ENCODE measurements at places on chromosomes 7 and 10.

DNA sequence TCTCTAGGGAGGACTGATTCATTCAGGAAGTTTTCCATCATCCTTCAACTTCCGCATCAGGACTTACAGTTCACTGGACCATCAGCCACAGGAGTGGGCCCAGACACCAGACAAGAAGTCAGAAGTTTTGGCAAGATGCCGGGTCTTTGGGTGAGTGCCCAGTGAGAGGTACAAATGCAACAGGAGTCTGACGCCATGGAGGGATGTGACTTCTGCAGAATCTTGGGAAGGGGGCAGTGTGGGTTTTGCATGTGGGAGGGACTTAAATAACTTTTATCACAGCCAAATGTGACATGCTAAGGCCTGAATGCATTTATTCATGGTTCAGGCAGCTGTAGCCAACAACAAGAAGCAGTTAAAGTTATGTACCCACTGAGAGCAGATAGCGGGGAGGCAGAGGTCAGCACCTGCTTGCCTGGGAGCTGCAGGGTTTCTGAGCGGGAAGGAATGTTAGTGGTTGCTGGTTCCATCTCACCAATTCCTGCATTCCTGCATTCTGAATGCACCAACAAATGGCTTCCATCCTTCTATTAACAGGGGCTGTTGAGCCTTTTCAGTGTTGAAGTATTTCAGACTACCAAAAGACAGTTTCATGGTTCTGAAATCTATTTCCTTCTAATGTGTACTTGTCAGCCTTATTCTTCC, 375.2 kb downstream of the PAXIP1 start:
- DNase-seq: no peak

DNA sequence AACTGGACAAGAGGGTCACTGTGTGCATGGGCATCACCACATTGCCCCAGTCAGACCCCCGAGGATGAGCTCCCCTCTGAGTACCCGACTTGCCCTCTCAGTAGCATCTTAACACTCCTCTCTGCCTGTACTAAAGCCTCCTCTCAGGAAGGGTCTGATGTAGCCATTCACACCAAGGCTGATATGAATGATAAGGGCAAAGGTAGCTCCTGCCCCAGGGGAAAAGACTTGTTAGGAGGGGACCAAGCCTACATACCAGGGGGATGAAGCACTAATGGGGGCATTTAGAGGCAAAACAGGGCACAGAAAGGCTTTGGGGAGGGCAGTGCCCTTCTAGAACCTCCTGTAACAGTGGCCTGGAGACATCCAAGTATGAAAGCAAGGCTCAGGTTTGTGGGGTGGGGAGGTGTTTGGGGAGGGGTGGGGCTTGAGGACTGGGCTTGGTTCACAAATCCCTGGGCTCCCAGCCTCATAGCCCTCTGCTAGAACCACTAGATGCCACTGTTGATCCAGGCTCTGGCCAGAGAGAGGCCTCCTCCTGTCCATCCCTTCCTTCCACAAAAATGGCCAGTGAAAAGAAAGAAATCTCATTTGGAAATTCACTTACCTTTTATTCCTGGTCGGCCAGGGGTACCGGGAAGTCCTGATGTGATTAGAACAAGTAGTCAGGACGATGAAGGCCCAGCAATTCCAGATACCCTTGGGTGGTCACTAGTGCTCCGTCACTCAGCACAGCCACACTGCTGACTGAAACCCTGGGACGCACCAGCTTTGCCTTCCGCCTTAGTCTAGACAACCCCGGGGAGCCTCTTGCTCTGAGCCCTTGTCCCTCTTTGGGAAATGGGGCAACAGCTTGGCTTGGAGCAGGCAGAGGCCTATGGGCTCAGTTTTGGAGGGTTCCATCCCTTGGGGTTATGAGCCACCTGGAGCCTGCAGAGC, 40.3 kb downstream of the COL17A1 start:
- no peak for DNase-seq

DNA sequence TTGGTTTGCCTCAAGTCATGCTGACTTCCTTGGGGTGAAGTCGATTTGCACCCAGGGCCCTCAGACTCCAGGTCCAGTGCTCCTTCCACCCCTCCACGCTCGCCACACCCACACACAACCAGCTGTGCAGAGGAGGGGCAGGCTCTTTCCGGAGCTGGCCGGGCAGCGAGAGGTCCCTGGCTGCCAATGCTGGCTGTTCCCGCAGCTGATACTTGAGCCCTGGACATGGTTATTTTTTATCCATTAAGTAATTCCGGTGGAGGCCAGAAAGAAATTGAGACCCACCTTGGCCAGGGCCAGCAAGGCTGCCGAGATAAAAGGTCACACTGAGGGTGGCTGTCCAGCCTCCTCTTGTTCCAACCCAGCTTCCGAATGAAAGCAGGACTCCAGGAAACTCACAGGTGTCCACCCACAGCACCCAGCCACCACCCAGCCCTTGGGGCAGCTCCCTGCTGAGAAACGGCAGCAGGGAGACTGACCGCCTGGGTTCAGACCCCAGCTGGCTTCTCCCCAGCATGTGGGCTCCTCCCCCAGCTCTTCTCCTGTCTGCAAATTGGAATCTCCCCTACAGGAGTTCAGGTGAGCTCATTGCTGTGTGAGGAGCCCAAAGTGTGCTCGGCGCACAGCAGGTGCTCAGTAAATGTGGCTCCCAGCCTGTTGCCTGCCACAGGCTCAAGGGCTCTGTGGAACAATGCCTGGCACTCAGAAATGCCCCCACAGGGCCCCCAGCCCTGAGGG, 77.8 kb downstream of the PDGFA start:
- no peak for DNase-seq

DNA sequence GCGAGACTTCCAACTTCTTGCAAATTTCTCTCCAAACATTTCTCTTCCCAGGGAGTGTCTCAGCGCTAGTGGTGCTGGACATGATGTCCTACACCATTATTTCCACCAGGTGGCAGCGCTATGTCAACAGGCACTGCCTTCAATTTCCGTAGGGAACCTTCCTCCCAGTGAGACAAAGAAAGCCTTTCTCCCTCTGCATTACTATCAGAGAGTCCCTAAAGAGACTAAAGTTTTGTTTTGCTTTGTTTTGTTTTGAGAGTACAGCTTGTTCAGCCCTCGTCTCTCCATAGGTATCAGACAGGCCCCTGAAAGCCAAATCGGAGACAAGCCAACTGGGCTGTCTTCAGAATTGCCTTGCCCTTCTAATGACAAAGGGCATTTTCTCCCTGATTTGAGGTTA, 44.2 kb upstream of the GGCT start:
- DNase-seq: peak; percentile 67

DNA sequence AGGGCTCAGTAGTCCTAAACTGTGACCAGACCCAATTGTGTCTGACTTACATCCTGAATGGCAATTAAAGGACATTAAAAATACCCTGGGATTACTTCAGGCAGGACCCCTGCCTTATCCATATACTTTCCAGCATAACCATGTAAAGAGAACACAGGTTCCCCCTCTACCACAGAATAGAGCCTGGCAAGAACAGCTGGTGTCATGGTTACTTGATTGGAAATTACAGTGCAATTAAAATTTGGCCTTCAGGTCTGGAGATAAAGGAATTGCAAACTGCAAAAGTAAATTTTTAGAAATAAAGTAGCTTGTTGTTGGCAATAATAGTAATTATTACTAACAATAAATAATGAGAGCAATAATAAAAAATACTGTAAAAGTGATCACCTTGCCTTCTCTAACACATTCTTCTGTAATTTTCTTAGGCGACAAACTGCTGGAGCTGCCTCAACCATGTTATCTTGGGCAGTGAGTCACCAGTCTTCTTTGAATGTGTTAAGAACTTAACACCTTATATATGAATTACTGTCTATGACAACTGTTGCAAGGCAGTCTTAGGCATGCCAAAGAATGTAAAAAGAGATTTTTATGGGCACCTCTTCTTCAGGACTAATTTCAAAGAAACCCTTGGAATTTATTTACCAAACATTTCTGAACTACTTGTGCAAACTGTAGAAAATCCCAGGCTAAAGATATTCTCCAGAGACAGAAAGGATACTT, 53.7 kb downstream of the HIBADH start:
- DNase-seq: no peak

DNA sequence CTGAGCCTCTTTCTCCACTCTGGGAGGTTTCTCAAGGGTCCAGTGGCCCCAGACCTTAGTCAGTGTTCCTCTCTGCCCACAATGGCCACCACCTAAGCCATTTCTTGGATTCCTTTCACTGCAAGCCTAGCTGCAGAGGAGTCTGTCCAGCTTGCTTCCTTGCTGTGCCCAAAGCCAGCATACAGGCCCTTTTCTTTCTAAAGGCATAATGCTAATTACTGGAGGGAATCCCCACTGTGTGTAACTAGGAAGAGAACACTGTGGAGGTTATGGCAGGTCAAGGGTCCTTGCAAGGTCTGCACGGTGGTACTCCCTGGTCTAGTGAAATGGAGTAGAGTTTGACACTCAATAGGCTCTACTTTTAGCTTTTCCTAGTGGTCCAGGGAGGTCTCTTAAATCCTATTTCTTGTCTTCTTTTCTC, 70.4 kb upstream of the CC2D2B start:
- no peak for DNase-seq

- DNase-seq: no peak
Observed at GRCh38 chr7:126529254-126529653, 723.5 kb downstream of the GRM8 start.

DNA sequence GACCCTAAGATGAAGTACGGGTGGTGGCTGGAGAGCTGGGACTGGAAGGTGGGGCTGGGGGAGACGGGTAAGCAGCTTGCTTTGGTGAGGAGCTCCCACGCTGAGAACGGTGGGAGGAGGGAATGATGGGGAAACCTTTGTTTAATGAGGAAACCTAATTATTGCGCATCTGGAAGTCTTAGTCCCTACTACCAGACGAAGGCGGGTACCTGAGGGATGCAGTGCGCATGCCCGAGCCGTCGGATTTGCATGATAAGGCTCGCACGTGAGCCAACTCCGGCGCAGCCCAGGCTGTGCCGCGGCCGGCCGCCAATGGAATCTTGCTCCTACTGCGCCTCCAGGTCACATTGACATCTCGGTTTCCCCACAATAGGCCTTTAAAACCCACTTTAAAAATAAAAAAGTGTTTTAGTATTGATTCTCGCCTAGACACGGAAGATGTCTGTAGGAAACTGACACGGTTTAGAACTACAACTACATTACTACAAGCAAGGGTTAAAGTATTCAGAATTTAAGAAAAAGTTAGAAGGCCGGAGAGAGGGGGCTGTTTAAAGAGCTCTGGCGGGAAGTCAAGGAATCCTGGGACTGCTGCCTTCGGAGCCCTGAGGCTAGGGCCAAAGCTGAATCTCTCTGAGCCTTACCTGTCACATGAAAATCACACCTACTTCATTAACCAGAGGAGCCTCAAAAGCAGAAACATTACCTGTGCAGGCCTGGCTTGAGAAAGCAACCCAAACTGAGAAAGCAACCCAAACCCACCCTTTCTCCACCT, 12.1 kb upstream of the DLX6 start:
- DNase-seq: no peak

- DNase-seq: peak; percentile 42
Observed at GRCh38 chr7:130242198-130243014, 24.3 kb upstream of the CPA2 start.

GRCh38 chr10:11355592-11355991, 255.9 kb downstream of the USP6NL start:
- no peak for DNase-seq

DNA sequence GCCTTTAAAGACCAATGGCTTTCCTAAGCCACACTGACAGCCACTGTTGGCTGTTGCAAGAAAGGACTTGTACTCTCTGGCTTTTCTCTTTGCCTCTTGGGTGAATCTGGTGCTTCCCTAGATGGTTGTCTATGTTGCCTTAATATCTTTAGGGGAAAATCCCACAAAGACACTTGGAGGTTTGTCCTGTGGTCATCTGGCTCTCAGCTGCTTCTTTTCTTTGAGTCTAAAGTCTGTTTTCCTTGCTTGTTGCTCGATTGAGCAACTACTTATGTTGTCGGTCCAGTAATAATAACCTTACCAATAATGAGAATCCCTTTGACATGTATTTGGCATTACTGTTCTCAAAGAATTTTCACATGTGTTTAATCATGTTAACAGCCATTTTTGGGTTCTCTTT, 537.6 kb downstream of the LRMDA start:
- DNase-seq: no peak

- DNase-seq: no peak
Observed at GRCh38 chr7:133863362-133864061, 263.6 kb upstream of the LRGUK start.

GRCh38 chr7:33886149-33886623, 19.2 kb upstream of the BMPER start:
- DNase-seq: peak; percentile 5

DNA sequence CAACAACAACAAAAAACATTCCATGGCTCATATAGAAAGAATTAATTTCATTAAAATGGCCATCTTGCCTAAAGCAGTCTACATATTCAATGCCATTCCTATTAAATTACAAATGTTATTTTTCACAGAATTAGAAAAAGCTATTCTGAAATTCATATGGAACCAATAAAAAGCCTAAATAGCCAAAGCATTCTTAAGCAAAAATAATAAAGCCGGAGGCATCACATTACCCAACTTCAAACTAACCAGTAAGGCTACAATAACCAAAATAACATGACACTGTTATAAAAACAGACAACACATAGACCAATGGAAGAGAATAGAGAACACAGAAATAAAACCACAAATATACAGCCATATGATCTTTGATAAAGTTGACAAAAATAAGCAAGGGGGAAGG, 330.4 kb downstream of the KIF20B start:
- DNase-seq: no peak

- DNase-seq: no peak
Observed at GRCh38 chr10:115674496-115674895, 581.3 kb downstream of the ATRNL1 start.

DNA sequence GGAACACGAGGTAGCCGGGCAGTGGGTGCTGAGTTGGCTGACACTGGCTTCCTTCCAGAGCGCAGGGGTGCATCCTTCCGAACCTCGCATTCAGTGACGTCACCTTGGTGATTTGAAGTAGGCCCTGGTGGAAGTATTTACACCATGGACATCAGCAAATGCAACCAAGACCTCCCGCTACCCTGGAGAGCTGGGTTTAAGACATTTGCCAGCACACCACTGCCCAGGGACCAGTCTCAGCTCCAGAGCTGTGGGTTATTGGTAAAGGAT, 106.4 kb upstream of the GPR26 start:
- no peak for DNase-seq

DNA sequence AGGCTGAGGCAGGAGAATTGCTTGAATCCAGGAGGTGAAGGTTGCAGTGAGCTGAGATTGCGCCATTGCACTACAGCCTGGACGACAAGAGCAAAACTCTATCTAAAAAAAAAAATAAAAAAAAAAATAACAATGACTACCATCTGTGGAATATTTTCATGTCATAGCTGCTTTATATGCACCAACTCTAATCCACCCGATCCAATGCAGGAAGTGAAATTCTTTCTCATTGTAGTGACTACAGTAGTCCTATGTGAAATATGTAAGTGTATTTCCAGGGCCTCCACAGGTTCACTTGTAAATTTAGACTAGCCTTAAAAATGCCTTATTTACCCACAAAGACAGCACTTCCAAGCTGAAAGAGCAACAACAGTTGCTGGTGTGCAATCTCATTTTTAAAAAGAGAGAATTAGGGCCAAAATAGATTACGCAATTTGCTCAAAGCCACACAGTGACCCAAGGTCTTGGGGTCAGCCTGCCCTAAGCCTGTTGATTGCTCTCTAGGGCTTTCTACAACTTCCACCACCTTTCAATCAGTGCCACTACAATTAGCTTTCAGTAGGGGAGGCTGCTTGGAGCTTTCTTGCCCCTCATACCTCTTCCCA, 25.8 kb upstream of the EGFR start:
- no peak for DNase-seq

- no peak for DNase-seq
Observed at GRCh38 chr7:44394636-44395035, 69.2 kb upstream of the CAMK2B start.

Data from NCI-H1694 (cell line).